Stimulated activated CD4-positive, alpha-beta T cell treated with anti-CD3 and anti-CD28 coated beads, Interleukin-1b, Interleukin-23, amount 100 ng/mL, for 1 hour (primary cell): ENCODE measurements at places on chromosomes 5 and 9.

GRCh38 chr5:6084376-6084775 lies 294.0 kb downstream of the MED10 start:
- no peak for DNase-seq

DNA sequence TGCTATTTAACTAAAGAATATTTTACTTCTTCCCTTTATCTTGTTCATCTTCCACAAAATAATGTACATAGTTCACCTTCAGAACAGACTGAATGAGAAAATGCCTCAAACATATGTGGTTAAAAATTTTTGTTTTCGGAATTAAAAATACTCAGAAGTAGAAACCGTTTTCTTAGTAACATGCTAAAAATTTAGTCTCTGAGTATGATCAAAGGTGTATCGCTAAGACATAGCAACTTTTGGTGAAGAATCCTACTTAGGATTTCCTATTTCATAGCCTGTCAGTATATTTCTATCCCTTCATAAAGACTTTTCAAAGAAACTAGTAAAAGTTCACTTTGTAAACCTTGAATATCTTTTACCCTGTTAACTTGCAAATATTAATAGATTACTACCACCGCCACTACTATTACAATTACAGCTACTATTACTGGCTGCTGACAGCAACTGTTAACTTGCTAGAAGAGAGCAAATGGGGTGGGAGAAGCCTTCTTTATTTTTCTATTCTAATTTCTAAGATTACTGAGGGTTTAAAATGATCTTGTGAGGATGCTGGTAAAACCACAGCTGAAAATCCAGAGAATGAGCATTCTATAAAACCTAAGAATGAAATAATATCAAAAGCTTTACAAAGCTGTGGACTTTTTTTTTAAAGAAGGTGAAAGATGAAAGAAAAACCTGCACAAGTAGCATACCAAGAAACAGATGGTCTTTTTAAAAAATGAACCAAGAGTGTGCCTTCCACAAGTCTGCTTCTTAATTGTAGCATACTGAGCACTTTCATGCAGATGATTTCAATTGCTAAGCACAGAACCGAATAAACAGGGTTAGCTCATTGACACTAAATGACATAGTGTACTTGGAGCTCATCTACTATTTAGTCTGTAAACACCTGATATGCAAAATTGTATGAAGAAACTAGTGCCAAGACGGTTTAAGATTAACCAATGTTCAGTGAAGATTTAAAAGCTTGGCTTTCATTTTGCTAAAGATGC lies 246.3 kb upstream of the EFNA5 start:
- DNase-seq: no peak

DNA sequence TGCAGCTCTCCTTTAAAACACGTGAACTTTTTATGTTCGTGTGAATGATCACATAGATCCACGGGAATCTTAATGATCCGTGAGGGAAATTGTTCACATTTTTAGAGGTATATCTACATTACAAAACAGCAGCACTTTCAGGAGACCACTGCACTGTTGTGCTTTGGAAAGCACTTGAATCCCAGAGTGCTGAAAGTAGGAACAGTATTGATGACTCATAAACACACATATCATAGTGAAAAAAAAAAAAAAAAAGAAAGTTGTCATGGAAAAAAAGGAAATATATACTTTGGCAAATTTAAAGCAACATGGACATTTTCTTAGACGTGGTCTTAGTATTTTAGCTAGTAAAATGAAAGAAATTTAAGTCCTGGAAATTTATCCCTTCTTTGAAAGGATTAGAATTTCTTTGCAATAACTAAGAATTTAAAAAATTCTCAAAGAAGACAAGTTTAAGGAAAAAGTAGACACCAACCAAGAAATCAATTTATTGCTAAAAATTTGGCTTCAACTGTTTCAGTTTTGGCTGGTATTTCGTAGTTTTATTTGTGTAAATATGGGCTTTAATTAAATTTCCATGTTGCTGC lies 55.4 kb downstream of the ADGRV1 start:
- DNase-seq: no peak

- no peak for DNase-seq
Measured at GRCh38 chr5:113022661-113023060, 46.1 kb downstream of the DCP2 start.

GRCh38 chr5:145818604-145819003 lies 16.5 kb downstream of the PRELID2 start:
- DNase-seq: no peak

DNA sequence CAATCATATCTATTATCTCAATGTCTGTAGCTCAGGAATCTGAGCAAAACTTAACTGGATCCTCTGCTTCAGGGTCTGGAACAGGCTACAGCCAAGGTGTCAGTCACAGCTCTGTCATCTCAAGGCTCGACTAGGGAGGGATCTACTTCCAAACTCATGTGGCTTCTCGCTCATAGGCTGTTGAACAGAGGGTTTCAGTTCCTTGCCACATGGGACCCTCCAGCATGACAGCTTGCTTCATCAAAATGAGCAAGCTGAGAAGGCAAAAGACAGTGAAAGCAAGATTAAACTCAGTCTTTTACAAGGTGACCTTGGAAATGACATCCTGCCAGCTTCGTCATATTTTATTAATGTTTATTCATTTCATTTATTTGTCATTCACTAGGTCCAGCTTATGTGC lies 111.7 kb downstream of the GADD45G start:
- no peak for DNase-seq

- no peak for DNase-seq
Measured at GRCh38 chr9:33435821-33436277, 11.5 kb downstream of the AQP3 start.

DNA sequence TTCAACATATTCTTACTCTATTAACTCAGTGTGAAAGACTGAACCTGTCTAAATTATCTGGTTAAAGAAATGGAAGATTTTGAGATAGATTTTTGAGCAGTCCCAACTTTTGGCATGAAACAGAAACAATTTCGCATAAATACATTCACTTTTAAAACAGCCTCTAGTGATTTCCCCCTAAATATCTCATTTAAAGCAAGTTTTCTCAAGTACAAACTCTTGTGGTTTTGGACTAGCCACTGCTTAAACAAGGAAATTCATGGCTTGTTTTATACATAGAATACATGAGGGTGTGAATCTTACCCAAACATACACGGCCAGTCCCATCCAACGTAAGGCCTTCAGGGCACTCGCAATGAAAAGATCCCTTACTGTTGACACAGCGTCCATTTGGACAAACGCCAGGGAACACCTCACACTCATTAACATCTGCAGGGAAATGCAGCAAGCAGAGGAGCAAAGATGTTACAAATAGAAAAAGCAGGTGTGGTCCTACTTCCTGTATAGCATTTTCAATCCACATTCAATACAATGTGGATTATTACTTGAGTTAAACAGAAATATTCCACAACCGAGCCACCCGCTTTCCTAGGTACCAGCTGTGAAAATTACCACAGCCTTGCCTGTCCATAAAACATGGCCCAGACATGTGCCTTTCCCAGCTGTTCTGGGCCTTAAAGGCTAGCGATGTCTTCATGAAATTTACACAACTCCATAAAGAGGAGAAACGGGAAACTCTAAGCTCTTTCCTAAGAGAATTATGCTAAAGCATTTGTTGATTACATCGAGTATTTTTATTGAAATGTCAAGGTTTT lies 188.8 kb downstream of the FBN2 start:
- no peak for DNase-seq

DNA sequence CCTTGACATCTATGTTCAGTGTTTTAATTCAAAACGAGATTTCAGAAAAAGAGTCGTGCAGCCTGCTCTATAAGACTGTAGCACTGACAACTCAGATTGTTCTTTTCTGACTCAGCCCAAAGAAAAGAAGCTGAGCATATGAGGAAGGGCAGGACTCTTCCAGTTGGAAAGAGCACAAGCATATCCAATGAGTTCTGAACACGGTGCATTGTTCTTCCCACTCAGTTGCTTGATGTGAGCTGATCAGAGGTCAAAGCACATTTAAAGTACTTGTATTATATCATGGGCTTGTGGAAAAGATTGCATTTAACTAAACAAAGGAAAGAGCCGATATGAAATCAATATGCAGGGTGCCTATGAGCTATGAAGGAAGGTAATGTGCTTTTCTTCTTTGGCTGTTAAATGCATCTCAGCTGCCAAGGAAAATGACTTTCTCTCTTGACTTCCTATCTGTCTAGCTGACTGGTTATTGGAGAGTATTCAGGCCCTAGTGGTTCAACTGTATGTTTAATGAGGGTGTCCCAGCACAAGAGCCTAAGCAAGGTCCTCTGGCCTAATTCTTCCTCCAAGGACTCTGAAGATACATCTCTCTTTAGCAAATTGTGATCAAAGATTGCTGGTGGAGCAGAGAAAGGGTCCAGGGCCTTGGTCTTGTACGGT lies 226.6 kb upstream of the PPP1R2B start:
- no peak for DNase-seq

DNA sequence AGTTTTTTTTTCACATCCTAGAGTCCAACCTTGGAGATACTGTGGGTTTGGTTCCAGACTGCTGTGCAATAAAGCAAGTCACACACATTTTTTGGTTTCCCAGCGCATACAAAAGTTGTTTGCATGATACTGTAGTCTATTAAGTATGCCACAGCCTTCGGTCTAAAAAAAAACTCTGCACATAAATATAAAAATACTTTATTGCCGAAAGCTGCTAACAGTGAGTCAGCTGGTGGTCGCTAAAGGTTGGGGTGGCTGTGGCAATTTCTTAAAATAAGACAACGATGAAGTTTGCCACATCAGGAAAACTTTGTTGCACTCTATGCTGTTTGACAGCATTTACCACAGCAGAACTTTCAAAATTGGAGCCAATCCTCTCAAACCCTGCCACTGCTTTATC lies 37.4 kb downstream of the UBQLN1 start:
- no peak for DNase-seq

- DNase-seq: no peak
Measured at GRCh38 chr9:84893419-84894128, 224.0 kb downstream of the NTRK2 start.

DNA sequence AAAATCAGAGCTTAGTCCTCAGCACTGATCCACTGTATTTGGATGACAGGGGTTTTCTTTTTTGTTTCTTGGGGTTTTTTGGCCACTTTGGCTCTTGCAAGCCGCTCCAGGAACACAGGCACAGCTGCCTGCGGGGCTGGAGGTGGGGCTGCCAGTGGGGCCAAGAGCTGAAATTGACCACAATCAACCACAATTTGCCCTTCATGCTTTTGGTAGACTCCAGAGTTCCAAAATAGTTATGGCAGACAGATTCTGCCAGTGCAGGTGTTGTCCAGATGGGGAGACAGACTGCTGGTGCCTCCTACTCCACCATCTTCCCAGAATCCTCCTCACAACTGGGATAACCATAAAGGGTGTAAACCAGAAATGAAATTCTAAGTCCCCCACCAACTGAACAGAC lies 36.5 kb downstream of the PLEKHG4B start:
- DNase-seq: no peak
